ENCODE measurements at places on chromosomes 3 and 15.

DNA sequence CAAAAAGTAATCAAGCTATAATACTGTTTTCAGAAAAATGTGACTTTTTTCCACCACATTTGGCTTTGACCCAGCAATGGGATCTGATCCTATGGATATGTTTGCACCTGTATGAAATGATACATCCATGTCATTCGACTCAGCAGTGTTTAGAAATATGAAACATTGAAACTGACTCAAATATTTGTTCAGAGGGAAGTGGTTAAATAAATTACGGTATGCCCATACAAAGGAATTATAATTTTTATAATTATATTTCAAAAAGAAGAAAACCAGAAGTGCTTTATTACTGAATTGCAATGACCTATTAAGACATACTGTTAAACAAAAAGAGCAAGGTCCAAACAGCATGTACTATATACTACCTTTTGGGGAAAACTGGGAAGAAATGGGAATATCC, 546.5 kb downstream of the MAGI1 start:
- no peak for DNase-seq

GRCh38 chr3:52182196-52182595, 15.8 kb upstream of the ALAS1 start:
- DNase-seq = no peak

DNA sequence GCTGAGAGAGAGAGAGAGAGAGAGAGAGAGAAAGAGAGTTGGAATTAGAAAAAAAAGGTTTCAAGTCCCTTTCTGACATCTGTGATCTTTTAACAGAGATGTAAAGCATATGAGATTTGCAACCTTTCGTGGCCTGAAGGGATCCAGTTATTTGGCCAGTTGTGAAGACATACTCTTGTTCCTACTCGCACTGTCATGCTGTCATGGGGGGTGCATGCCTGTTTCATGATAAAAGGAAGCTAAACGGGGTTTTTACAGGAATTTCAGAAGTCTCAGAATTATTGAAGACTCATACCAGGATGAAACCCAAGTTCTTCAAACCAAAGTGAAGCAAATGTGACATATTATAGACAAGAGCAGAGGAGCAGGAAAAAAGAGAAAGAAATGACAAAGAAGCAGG, 342.0 kb downstream of the RORA start:
- DNase-seq = no peak

GRCh38 chr3:100022506-100022905, 91.8 kb downstream of the FILIP1L start:
- no peak for DNase-seq

DNA sequence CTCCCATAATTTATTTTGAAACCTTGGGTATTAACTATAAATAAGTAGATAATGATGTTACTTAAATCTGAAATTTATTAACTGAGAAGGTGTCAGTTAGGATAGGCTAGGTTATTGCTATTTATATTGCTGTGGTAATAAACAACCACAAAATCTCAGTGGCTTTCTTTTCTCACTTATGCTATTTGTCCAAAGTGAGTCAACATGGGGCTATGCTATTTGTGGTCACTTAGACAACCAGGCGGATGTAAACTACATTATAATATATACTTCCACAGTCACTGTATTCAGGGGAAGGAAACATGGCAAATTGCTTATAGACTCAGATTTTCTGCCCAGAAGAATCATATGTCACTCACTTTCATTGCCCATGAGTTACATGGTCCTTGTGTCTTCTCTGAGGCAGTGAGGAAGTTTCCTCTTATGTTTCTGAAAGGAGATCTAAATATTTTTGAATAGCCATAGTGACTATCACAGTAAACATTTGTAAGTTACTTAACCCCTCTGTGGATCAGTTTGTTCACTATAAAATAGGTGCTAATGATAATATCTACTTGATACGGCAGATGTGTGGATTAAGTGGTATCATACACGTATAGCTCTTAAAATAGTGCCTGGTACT, 19.8 kb downstream of the HMG20A start:
- DNase-seq = no peak

DNA sequence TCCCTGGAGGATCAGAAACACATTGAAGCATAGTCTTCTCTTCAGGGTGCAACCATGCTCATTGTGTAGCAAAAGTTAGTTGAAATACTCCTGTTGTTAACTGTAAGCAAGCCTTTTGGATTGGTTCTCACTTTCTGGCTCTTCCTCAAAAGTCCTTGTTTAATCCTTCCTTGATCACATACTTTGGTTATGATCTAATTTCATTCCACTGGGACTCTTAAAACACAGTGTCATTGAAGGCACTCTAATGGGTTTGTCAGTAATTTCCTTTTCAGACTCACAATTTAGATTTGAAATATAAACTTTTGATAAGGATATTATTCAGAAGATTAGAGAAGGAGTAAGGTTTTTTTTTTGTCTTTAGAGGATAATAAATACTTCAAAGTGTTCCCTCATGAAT, 451.7 kb upstream of the SGO1 start:
- no peak for DNase-seq

GRCh38 chr3:56788521-56788920, 13.2 kb downstream of the ARHGEF3 start:
- no peak for DNase-seq

- DNase-seq = no peak
These were observed 19.1 kb upstream of the RIOX2 start for GRCh38 chr3:97991293-97991682.

GRCh38 chr15:59819092-59819491, 130.0 kb upstream of the BNIP2 start:
- DNase-seq = no peak

- no peak for DNase-seq
These were observed 15.0 kb upstream of the TM6SF1 start for GRCh38 chr15:83092309-83092976.

DNA sequence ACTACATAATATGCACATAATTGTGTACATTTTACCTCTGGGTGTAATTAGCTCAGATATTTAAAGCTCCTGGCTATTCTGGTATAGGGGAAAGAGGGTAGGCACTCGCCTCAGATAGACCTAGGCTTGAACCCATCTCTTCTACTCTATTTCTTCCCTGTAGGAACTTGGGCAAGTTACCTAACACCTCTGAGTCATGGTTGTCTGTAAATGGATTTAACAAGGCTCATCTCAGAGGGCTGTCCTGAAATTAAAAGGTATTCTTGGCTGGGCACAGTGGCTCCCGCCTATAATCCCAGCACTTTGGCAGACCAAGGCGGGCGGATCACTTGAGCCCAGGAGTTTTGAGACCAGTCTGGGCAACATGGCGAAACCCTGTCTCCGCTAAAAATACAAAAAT, 30.7 kb downstream of the NANOGP8 start:
- DNase-seq = no peak

DNA sequence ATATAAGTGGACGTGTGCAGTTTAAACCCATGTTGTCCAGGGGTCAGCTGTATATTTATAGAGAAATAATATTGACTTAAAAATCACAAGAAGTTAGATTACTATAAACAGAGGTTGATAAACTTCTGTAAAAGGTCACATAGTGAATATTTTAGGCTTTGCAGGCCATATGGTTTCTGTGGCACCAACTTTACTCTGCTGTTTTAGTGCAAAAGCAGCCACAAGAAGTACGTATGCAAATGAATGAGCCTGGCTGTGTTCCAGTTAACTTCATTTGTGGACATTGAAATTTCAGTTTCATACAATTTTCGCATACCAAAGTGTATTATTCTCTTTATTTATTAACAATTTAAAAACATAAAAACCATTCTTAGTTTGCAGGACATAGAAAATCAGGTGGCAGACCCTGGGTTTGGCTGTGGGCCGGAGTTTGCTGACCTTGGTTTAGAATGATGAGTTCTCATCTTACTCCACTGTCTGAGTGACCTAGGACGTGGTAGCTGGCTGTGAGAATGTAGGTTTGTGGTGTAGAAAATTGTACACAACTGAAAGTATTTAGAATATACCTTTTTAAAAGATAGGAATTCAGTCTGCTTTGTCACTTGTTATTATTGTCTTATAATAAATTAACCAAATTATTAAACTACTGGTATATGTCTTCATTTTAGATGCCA, 16.3 kb downstream of the FAN1 start:
- no peak for DNase-seq

GRCh38 chr3:169744366-169745054, 20.4 kb downstream of the TERC start:
- DNase-seq = no peak

GRCh38 chr3:53250453-53250852, 5.4 kb downstream of the TKT start:
- no peak for DNase-seq

DNA sequence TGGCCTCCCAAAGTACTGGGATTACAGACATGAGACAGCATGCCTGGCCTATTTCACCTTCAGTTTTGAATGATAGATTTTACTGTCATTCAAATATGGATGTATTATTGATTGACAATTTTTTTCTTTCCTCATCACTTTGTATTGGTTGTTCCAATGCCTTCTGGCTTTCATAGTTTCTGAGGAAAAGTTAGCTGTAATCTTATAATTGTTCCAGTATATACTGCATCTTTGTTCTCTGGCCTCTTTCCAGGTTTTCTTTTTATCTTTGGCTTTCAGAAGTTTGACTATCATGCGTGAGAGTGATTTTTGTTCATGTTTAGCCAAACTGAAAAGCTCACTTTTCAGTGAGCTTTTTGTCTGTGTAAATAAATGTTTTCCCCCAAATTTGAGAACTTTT, 157.1 kb downstream of the RSRC1 start:
- no peak for DNase-seq

- no peak for DNase-seq
These were observed 41.7 kb upstream of the SMAD3 start for GRCh38 chr15:67023517-67024313.

DNA sequence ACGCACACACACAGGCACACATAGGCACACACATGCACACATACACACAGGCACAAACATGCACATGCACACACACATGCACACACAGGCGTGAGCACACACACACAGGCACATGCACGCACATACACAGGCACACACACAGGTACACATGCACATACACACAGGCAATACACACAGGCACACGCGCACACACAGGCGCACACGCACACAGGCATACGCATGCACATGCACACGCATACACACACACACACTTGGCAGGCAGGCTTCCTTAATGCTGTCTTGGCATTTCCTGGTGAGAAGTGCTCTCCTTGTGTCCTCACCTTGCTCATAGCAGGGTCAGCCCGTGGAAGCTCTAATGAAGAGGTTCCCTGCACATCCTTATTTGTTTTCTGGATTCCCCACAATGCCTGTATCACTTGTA, 8.4 kb upstream of the SLCO2A1 start:
- no peak for DNase-seq

- peak; percentile 53 for DNase-seq
These were observed 277 bp downstream of the SIAH2 start for GRCh38 chr3:150762662-150763121.

- no peak for DNase-seq
These were observed 14.5 kb downstream of the RIOX2 start for GRCh38 chr3:97957617-97958311.

DNA sequence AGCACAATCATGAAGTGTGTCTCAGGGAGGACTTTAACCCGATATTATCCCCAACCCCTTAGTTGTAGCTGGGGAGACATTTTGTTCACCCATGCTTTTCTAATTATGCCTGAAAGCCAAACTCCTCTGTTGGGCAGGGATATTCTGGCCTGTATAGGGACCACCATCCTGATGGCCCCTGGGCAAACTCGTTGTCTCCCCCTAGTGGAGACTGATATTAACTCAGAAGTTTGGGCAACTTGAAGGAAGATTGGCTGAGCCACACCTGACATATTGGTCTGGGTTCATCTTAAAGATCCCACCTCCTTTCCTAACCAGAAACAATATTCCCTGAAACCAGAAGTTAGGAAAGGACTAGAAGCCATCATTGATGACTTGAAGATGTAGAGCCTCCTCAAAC, 42.3 kb downstream of the TM4SF18 start:
- no peak for DNase-seq

- DNase-seq = no peak
These were observed 32.9 kb downstream of the CERS3 start for GRCh38 chr15:100495861-100496260.

DNA sequence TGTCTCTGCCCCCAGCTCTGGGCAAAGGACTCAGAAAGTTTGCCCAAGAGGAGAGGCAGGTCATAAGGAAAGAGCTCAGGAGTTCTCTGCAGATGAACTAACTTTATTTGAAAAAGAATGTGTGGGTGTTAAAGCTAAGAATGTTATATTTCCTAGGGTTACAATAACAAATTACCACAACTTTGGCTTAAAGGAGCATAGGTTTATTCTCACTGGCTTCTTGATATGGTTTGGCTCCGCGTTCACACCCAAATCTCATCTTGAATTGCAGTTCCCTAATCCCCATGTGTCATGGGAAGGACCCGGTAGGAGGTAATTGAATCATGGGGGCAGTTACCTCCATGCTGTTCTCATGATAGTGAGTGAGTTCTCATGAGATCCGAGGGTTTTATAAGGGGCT, 383.7 kb upstream of the CFAP20DC start:
- DNase-seq = no peak

DNA sequence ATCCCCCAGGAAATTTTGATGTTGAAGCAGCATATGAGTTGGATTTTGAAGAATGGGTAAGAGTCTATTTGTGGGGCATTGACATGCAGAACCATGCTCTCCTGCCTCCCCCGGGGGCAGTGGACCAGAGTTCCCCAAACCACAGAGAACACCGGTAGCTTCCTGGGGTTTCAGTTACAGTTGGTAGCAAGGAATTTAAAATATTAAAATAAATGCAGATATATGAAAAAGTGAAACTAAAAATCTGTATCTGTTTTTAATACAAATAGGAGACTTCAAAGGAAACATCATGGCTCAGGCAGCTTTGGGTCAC, 37.4 kb downstream of the SLC9A9 start:
- no peak for DNase-seq

DNA sequence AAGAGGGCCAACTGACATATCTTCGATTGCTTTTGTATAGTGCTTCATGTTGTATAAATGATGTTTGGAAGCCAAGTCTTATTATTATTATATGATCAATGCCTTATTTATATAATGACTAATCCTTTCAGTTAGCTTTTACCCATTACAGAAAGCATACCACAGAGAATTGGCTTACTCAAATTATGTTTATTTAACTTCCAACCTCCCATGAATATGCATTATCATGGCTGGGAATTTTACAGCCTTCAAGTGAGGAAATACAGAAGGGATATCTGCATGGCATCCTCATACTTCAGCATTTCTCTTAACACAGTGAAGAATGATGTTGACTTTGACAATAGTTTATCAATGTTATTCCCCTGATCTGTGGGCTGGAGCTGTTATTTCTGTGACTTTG, 225.9 kb upstream of the GAP43 start:
- DNase-seq = no peak

DNA sequence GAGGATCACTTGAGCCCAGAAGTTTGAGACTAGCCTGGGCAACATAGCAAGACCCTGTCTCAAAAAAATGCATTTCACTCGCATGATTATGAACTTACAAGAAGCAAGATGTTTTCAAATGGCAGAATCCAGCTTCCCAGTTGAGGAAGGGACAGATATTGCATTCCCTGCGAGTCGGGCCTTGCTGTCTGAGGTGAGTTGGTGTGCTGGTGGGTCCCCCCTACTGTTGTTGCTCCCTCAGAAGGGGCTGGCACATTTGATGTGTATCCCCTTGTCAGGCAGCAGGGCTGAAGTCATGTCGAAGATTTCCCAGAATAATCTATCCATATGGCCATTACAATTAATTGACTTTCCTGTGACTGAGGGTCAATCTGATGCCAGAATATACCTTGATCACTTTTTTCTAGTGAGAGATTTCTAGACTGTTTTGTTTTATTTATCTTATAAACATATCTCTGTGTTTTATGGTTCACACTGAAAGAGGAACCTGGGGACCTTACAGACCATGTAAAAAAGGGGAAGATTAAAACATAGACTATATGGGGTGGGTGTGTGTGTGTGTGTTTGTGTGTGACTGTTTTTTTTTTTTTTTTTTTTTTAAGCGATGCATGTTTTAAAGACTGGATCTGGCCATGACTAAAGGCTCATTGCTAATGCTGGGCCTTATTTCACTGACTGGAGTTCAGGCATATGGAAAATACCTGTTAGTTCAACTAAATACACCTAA, 112.1 kb upstream of the MRPS22 start:
- no peak for DNase-seq

All from nephron progenitor cell (in vitro differentiated cells).